Left renal pelvis (tissue), 4 donors: ENCODE measurements at places on chromosomes 6 and 20.

GRCh38 chr6:128519132-128519930 lies 1.1 kb downstream of the PTPRK start:
- DNase-seq = peak; percentile 64

DNA sequence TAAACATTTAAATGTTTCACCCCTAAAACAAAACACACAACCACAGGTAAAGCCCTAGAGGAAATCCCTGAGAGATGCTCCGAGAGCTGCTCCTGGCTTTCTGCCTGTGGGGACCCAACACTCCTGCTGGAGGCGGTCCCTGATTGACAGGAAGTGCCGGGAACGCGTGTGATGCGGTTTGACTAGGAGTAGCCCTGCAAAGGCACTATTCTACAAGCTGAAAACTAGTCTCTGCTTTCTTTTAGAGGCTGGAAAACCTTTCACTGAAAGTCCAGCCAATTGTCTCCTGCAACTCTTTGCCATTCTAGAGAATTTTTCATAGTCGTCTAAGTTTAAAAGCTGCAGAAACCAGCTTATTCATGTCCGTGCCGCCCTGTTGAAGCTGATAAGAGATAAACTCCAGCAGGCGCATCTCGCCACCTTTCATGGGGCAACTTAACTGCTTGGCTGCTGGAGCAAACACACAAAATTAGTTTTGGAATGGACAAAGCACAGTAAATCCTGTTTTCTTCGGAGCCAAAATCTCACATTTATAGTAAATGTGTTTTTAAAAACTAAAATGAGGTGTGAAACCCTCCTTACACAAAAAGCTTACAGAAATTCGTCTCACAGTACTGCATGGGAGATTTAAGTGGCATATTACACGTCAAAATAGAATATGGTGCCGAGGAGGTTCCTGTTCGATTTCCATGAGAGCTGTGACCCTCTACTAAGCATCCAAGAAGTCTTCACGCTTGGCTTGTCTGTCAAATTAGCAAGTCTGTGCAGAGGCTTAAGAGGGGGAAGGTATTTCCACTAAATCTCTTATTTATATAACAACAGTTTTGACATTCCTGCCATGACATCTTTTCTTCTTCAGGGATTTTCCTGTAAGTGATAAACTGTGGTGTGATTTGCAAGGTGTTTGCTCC lies 46.9 kb downstream of the DACT2 start:
- no peak for DNase-seq

GRCh38 chr20:37392441-37393195 lies 46.7 kb downstream of the SRC start:
- DNase-seq = no peak

DNA sequence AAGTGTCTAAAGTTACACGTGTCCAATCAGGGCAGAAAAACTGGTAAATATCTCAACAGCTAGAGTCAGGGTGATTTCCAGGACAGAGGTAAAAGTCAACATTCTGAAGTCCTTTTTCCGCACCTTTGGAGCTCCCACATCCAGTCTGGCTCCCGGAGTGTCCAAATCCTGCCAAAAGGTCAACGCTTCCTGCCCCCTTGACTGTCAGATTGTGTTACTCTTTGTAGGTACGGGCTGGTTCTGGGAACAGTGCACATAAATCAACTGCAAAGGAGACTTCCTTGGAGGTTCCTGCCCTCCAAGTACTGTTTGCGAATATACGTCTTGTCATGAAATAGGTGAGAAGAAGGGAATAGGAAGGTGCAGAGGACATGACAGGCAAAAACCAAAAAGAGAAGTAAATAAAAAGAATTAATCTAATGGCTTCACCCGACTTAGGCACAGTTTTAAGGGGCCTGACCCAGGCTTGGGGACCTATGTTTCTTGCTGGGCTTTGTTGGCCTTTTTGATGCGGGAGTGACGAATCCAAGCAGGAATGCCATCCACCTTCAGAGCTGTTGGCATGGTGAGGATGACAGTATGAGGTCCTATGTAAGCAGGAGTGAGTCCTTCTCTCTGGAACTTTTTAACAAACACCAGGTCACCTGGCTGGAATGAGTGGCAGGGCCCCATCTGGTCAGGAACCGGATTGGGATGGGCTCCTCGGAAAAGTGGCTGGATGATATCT lies 155.4 kb downstream of the TRIM27 start:
- no peak for DNase-seq

- DNase-seq = no peak
These were observed 111.5 kb upstream of the SLC24A3 start for GRCh38 chr20:19100975-19101374.

DNA sequence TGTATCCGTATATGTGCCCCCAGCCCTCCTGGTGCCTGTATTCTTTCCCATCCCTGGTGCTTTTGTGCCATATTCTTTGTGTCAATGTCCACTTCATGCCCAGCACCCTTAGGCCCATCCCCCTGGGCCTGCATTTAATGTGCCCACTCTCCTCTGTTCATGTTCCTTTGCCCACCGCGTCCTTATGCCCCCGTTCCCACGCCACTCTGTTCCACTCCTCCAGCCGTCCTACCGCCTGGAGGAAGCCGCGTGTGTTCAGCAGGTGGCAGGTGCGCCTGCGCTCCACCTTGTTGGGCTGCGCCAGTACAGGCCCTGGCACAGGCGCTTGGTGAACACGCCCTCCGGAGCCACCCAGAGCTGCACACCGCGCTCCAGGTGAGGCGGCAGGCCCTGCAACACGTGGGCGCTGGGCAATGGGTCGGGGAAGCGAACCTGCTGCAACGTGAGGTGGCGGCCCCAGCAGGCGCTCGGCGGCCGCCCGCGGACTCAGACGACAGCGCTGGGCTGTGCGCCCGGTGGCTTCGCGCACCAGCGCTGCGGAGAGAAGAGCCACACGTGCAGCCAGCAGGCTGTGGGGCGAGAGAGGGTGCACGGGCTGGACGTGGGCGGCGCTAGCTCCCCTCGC lies 4.0 kb upstream of the FOXS1 start:
- DNase-seq = no peak

DNA sequence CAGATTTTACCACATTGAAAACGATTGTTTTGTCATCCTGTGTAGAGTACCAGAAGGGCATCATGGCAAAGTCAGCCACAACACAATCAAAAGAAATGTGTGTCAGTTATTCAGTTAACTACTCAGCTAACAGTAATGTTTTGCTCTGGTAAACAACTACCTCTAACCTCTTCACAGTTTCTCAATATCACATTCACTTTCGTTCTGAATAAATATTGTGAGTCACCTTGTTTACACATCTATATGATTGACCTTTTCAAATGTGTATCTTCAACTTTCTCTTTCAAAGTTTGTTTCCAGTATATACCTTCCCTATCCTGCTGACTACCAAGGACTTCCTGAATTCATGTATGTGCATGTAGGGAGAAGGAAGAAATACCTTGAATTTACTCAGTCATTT lies 216.6 kb upstream of the UFL1 start:
- no peak for DNase-seq

GRCh38 chr6:84425971-84426705 lies 198.7 kb upstream of the CEP162 start:
- no peak for DNase-seq

- DNase-seq = no peak
These were observed 509.2 kb upstream of the SLC35B3 start for GRCh38 chr6:8944548-8944947.

- DNase-seq = no peak
These were observed 65.6 kb downstream of the C6orf118 start for GRCh38 chr6:165243801-165244200.

- DNase-seq = no peak
These were observed 37.9 kb downstream of the PRDM1 start for GRCh38 chr6:106124015-106124414.

DNA sequence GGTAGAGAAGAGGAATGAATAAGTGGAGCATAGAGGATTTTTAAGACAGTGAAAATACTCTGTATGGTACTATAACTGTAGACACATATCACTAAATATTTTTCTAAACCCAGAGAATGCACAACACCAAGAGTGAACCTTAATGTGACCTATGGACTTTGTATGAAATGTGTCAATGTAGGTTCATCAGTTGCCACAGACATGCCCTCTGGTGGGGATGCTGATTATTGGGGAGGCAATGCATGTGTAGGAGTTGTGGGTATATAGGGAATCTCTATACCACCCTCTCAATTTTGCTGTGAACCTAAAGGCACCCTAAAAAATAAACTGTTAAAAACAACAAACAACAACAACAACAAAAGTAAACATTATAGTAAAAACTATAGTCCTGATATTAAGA lies 293.7 kb downstream of the RNF144B start:
- no peak for DNase-seq

DNA sequence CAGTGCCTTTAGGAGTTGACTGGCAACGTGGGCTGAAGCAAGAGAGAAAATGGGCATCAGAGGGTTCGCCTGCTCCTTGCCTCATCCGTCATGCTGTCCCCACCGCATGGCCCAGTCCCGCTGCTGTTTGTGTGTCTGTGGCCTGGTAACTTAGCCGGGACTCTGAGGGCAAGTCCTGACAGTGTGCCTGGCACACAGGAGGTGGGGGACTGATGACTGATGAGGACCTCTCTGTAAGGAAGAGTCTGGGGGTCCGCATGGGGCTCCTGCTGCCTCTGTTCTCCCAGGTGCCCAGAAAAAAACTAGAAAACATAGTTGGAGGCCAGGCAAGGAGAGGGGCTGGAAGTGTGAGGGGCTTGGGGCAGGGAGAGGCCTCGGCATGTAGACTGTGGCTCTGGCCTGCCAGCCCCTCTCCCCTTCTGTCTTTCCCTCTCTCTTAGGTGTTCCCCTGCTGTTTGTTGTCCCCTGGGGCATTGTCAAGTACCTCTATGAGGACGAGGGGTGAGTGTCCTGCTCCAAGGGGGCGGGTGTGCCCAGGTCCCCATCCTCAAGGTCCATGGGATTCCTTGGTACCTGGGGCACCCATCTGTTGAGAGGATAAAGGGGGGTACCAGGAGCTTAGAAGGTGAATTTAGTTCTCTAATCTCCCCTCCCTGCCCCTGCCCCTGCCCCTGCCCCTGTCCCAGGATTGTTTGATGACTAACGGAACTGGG lies 29.5 kb downstream of the GLP1R start:
- DNase-seq = no peak

DNA sequence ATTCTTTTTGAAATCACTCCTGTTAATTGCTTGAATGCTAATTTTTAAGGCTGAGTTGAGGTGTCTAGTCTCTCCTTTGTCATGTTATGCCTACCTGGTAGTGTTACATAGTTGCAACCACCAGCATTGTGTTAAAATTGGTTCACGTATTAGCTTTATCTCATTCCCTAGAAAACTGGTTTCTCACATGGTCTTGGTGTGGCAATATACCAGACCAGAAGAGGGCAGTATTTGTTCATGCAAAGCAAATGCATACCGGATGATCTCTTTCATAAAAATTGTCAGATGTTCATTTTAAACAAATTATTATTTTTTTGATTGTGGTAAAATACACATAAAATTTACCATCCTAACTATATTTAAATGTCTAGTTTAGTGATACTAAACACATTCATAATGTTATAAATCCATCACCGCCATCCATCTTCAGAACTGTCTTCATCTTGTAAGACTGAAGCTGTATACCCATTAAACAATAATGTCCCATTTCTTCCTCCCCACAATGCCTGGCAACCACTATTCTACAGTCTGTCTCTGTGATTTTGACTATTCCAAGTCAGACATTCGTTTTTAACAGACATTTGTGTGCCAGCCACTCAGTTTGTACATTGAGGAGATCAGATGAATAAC lies 92.8 kb downstream of the ATRN start:
- peak; percentile 12 for DNase-seq
